Germinal center (tissue), 1 donor: ENCODE measurements at places on chromosomes 13 and 19.

DNA sequence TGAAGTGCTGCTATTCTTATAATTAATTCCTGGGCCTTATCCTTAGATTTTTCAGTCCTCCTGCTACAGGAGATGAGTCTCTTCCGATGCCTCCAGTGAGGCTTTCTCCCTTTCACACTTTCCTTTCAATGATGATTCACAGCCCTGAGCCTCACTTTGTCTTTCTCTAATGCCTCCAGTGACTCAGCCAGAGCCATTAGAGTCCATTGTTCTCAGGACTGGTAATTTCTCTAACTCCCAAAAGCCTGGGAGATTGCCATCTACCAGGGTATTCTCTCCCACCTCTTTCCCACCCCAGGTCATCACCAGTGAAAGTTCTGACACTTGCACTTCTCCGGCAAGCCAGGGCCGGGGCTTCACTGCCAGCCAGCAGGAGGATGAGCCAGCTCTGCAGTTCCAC is 49.6 kb upstream of the ARGLU1 start:
- DNase-seq, result no peak

GRCh38 chr13:27500806-27501534 is 50.6 kb upstream of the MTIF3 start:
- no peak for DNase-seq

GRCh38 chr13:45417790-45418534 is at the start of gene SLC25A30:
Gene SLC25A30, minus strand, starts transcription at chr13:45418373. Its CDS starts 6,948 bp downstream, at chr13:45411425.
- peak; percentile 83 for DNase-seq

- no peak for DNase-seq
Measured at GRCh38 chr19:40596608-40597328, 4.4 kb upstream of the LTBP4 start.

DNA sequence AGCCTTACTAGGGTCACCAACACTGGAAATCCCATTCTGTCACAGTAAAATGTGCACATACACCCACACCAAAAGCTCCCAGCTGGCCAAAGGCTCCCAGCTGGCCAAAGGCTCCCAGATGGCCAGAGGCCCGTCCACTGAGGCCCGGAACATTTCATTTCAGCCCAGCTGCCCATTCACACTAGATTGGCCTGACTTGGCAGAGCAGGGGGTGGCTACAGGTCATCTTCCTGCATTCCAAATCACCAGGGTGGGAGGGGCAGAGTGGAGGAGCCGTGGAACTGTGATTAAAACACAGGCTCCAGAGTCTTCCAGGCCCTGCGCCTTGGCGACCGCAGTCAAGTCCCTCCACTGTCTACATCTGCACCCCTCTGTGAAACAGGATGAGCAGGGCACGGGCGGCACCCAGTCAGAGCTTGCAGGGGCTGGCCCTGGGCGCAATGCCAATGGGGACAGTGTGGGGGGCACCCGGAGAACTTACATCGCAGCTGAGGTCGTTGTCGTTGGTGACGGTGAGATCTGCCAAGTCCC is 10.1 kb upstream of the PRKD2 start:
- no peak for DNase-seq

GRCh38 chr13:26786651-26787295 is 26.2 kb upstream of the GPR12 start:
- no peak for DNase-seq

DNA sequence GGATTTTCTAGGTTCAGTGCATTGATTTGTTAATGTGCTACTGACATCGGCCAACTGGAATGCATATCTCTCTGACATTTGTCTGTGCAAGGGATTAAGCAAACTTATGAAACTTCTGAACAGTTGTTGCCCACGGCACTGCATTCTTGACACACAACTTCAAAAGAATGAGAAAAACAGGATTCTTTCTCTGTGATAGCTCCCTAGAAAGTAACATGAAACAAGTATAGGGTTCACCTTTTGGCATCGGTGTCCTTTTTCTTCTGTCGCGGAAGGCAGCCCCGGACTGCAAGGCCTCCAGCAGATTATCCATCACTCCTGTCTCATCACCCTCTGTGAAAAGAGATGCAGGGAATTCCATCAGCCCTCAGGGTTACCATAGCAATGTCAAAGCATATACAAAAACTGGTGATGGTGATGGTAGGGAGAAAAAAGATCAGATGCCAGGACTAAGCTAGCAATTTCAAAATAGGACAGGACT is 389.2 kb downstream of the DIAPH3 start:
- DNase-seq, result no peak

- peak; percentile 84 for DNase-seq
Measured at GRCh38 chr19:3857449-3858003, 11.3 kb downstream of the ZFR2 start.

GRCh38 chr19:2266183-2266993 is 10.2 kb upstream of the JSRP1 start:
- DNase-seq, result peak; percentile 61

- peak; percentile 92 for DNase-seq
Measured at GRCh38 chr19:47047763-47048405, 540 bp downstream of the TMEM160 start.

- DNase-seq, result no peak
Measured at GRCh38 chr13:59623206-59623915, 540.4 kb downstream of the DIAPH3 start.

- DNase-seq, result no peak
Measured at GRCh38 chr13:88627071-88627470, 955.9 kb downstream of the SLITRK5 start.

DNA sequence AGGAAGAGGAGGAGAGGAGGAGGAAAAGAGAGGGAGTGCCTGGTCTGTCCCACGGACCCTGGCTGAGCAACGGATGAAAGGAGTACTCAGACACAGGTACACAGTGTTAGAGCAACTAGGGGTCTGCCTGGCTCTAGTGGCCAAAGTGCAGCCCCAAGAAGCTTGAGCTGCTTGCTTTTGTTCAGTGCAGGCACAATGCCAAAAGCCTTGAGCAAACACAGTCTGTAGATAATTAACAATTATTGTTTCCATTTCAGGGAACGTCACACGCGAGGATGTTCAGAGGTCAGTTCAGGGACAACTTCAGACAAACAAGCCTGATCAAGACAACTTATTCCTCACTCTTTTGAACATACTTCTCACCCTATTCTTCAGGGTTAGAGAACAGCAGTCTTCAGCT is 32.2 kb upstream of the ZNF726 start:
- no peak for DNase-seq
